ENCODE measurements at places on chromosomes 16 and 17.

DNA sequence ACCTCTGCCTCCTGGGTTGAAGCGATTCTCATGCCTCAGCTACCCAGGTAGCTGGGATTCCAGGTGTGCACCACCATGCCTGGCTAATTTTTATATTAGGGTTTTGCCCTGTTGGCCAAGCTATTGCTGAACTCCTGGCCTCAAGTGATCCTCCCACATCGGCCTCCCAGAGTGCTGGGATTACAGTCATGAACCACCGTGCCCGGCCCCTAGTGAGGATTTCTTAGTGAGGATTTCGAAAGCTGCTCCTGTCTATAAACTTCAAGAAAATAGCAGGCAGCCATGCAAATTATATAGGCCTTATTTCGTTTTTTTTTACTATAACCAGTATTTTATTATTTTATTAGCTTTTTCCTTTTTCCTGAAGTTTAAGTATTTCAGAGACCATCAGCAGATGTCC is 41.6 kb downstream of the EPN2 start:
- no peaks in the 10 kb centered on the region for H3K4me1 ChIP-seq
- H3K27ac ChIP-seq = no peak overlapping the region
- no peaks in the 10 kb centered on the region for H3K36me3 ChIP-seq
- no peak overlapping the region for H3K4me3 ChIP-seq
- DNase-seq = no peak

DNA sequence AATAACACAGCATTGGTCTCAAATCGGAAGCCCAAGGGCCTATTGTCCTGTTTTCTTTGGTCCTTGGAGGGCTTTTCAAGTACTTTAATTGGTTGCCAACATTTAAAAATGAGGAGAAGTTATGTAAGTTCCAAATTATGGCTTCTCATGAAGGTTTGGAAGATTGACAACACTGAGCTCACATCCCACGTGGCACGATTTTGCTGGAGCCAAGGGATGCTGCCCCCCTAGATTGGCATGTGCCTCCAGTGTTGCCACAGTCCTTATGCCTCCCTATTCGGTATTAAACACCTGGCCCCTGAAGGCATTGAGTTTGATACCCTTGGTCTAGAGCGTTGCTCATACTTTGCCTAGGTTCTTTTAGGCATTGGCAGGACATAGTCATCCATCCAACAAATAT is 108.0 kb downstream of the ZNF18 start:
- no peak overlapping the region for H3K4me3 ChIP-seq
- no peak overlapping the region for H3K27ac ChIP-seq
- no peak for DNase-seq
- H3K36me3 ChIP-seq = no peaks in the 10 kb centered on the region
- H3K27me3 ChIP-seq = no peaks in the 10 kb centered on the region

DNA sequence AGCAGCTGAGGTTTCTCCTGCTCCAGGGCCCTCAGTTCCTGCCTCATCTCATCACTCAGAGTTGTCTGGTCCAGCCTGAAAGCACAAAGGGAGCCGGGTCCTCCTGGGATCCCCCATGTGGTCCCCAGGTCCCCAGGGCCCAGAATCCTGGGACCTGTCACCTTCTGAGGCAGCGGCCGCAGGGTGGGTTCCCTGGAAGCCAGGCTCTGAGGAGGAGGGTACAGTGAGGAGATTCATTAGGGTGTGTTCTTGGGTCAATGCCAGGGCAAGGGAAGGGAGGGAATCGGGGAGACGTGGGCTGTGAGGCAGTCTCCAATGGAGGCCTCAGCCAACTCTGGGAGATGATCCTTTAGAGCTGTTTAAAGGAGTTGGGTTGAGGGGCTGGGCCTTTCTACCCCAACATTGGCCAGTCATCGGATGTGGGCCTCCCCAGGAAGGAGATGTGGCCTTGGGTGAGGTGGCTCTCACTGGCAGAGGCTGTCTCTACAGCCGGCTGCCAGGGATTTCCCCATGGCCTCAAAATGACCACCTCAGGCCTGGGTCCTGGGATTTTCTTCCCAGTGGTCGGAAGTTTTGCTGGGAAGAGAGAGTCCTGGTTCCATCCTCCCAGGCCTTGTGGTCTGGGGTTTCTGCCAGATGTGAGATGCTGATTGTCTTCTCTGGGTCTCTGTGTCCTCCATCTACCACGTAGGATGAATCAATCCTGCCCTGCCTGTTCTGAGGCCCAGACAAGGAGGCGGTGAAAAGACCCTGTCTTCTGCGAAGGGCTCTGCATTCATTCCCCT is 47.3 kb downstream of the NLRP1 start:
- H3K27me3 ChIP-seq = peaks cover 94% of the 10 kb centered on the region
- no peak overlapping the region for H3K27ac ChIP-seq
- DNase-seq = no peak
- H3K4me1 ChIP-seq = no peaks in the 10 kb centered on the region
- H3K36me3 ChIP-seq = peaks cover 4% of the 10 kb centered on the region
- no peak overlapping the region for H3K4me3 ChIP-seq

DNA sequence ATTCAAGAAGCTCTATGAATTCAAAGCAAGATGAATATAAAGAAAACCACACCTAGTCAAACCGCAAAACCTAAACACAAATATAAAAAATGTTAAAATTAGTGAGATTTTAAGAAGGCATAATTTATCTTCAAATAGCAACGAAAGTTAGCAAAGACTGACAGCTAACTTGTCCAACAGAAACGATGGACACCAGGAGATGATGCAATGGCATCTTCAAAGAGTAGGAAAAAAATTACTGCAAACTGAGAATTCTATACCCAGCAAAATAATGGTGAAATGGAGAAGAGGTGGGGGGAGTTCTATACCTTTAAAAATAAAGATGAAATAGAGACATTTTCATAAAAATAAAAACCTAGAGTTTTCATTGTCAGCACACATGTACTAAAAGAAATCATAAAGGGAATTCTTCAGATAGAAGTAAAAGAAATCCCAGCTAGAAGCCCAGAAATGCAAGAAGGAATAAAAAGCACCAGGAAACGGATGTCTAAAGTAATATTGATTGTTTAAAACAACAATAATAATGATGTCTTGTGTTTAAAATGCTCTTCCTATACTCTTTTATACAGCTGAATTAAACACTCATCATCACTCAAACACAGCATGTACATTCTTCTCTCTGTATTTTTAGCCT is 24.6 kb upstream of the TANC2 start:
- no peaks in the 10 kb centered on the region for H3K36me3 ChIP-seq
- H3K27ac ChIP-seq = no peak overlapping the region

- H3K4me1 ChIP-seq = peaks cover 48% of the 10 kb centered on the region
- no peak overlapping the region for H3K27ac ChIP-seq
- no peak overlapping the region for H3K4me3 ChIP-seq
- peak; percentile 80 for DNase-seq
Measured at GRCh38 chr17:80030730-80031410, 4.8 kb downstream of the TBC1D16 start.

GRCh38 chr17:27621536-27621935 is 9.5 kb upstream of the LGALS9 start:
- H3K36me3 ChIP-seq = no peaks in the 10 kb centered on the region
- no peak overlapping the region for H3K27ac ChIP-seq

DNA sequence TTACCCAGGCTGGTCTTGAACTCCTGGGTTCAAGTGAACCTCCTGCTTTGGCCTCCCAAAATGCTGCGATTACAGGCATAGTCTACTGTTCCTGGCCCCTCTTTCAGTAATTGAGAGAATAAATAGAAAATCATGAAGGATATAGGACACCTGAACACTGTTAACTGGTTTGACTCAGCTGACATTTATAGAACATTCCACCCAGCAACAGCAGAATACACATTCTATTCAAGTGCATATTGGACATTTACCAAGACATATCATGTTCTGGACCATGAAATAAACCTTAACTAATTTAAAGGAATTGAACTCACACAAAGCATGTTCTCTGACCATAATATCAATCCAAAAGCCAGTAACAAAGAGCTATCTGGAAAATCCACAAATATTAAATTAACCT is 19.8 kb upstream of the BAIAP2 start:
- H3K4me3 ChIP-seq = no peak overlapping the region
- H3K36me3 ChIP-seq = no peaks in the 10 kb centered on the region

GRCh38 chr17:9670596-9670995 is 25.3 kb downstream of the USP43 start:
- no peak overlapping the region for H3K27ac ChIP-seq
- no peak for DNase-seq
- H3K4me3 ChIP-seq = no peak overlapping the region
- H3K27me3 ChIP-seq = no peaks in the 10 kb centered on the region
- H3K36me3 ChIP-seq = peaks cover 2% of the 10 kb centered on the region

DNA sequence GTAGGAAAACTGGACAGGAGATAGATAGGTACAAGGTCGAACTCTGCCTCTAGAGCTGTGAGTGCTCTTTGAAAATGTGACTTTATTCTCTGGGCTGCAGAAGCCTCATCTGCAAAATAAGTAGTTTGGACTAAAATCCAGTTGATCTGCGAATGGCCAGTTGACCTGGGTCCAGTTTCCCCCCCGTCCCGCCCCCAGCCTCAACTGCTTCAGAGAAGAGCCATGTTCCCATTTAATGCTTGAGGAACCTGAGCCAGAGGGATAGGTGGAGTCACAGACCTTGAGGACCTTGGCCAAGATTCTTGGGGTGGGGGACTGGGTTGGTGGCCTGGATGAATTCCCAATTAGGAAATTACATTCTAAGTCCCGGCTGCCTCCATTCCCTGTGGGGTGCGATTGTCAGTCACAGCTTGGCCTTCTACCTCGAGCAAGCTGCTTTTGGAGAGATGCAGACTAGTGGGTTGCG is 14.1 kb downstream of the TBX2 start:
- H3K4me3 ChIP-seq = no peak overlapping the region
- H3K27me3 ChIP-seq = peaks cover 3% of the 10 kb centered on the region
- H3K36me3 ChIP-seq = peaks cover 11% of the 10 kb centered on the region
- H3K27ac ChIP-seq = no peak overlapping the region
- H3K4me1 ChIP-seq = no peaks in the 10 kb centered on the region

- peak; percentile 80 for DNase-seq
- H3K4me1 ChIP-seq = peaks cover 26% of the 10 kb centered on the region
- H3K36me3 ChIP-seq = peaks cover 28% of the 10 kb centered on the region
- H3K27me3 ChIP-seq = peaks cover 36% of the 10 kb centered on the region
- H3K4me3 ChIP-seq = peak overlapping the region; percentile 69
- H3K27ac ChIP-seq = no peak overlapping the region
Measured at GRCh38 chr16:2719328-2720063, 528 bp downstream of the PRSS27 start.

DNA sequence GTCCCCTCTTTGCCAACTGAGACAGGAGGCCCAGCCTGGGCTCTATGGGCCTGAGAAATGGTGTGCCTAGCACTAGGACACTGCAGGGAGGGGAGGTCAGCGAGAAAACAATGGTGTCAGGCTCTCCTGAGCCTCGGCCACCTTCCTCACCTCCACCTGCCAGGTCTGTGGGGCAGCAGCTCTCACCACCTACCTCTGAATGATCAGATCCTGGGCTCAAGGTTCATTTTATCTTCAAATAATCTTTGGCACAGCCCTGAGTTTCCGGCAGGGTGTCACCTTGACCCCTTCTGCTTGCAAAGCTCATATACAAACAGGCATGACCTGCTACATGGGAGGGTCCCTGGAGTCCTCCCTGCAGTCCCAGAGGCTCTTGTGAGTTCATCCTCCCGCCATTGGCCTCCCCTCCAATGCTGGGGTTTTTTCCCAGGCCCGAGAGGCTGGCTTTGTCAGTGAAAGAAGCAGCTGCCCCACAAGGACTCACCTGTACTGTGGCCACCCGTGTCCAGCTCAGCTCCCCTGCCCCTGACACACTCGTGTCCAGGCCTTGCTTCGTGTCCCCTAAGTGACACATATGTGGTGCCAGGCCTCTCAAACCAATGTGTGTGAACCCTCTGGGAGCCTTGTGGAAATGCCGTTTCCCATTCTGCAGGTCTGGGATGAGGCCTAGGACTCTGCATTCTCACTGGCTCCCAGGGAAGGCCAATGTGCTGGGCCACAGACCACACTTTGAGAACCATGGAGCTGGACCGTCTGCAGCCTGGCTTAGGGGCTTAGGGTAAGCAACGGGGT is 176.8 kb upstream of the CIBAR2 start:
- no peaks in the 10 kb centered on the region for H3K36me3 ChIP-seq
- H3K4me1 ChIP-seq = no peaks in the 10 kb centered on the region
- no peak for DNase-seq
- no peak overlapping the region for H3K27ac ChIP-seq

DNA sequence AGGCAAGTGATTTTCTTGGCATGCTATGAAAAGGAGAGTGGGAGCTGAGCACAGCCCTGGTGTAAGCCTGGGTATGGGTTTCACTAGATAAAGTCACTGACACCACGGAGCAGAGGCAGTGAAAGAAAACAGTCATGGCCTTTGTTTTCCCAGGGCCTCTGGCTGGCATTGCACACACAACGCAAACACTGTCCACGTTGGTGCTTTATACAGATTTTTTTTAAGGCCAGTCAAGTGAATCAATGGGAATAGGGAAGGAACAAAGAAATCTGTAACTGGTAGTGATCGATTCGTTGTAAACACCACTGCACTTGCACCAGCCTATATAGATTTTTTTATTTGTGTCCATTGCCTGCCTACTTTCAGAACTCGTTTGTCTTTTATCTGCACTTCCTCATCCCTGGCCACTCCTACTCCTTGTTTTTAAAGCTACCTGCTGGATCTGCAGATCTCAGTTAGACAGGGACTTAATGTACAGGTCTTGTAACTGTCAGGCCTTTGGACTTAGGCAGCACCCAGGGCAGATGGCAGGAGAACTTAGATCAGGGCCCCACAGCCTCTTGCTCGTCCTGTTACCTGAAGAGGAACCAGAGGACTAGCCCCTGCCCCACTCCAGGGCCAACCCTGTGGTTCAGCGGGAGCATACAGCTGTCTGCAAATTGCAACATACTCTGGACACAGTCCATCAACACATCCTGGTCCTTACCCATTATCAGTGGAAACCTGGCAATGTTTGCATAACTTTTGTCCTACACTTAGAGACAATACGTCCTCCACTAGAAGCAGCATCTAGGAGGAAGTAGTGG is 10.6 kb upstream of the TMIGD1 start:
- H3K4me3 ChIP-seq = peak overlapping the region; percentile 49
- H3K27ac ChIP-seq = peak overlapping the region; percentile 80
- DNase-seq = peak; percentile 61
- H3K27me3 ChIP-seq = no peaks in the 10 kb centered on the region
- peaks cover 35% of the 10 kb centered on the region for H3K4me1 ChIP-seq

DNA sequence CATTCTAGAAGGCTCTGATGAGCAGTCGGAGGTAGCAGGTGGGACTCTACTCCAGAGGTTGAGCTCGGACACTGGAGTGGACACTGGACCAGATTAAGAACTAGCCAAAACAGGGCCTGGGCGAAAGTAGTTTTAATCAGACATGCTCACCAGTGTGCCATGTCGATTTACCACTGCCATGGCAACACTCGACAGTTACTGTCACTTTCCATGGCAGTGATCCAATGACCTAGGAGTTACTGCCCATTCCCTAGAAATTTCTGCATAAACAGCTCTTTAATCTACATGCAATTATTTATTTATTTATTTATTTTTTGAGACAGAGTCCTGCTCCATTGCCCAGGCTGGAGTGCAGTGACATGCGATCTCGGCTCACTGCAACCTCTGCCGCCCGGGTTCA is 7.2 kb upstream of the METTL9 start:
- no peak overlapping the region for H3K4me3 ChIP-seq
- no peaks in the 10 kb centered on the region for H3K4me1 ChIP-seq
- H3K27ac ChIP-seq = no peak overlapping the region
